Uterus (tissue), 4 donors: ENCODE measurements at places on chromosomes 7 and 10. TPM values are rescaled to one million over a fixed set of nuclear protein-coding genes. Genes with fewer than 3 reads are reported as not detected.

Gene MKX
- total RNA-seq: 5.7 TPM

Gene HECW1
- not detected for total RNA-seq

Gene PRPF18
- total RNA-seq: 61.4 TPM

- DNase-seq: no peak
Observed at GRCh38 chr7:68888971-68889385, 709.3 kb upstream of the AUTS2 start.

- DNase-seq: no peak
Observed at GRCh38 chr10:30602747-30603146, 26.8 kb downstream of the LYZL2 start.
